ENCODE measurements at places on chromosomes 11 and 22. TPM values are rescaled to one million over a fixed set of nuclear protein-coding genes. Genes with fewer than 3 reads are reported as not detected.

The KRTAP5-2 gene
- total RNA-seq = not detected

The APOBEC3H gene
- total RNA-seq = not detected

The MUC15 gene
- not detected for total RNA-seq

The RPS6KA4 gene
- total RNA-seq = 60.9 TPM

The PRR14L gene
- total RNA-seq = 6.9 TPM

The SCN4B gene
- 0.07 TPM for total RNA-seq

The OR52N5 gene
- not detected for total RNA-seq

The DNAJB7 gene
- total RNA-seq = not detected

The CCDC87 gene
- 0.60 TPM for total RNA-seq

The CCDC116 gene
- 0.06 TPM for total RNA-seq

The OR4A15 gene
- total RNA-seq = not detected

The ZNF202 gene
- 10.8 TPM for total RNA-seq

The UCP2 gene
- total RNA-seq = 84.6 TPM
